ENCODE measurements at places on chromosomes 13 and 19. TPM values are rescaled to one million over a fixed set of nuclear protein-coding genes. Genes with fewer than 3 reads are reported as not detected.

DNA sequence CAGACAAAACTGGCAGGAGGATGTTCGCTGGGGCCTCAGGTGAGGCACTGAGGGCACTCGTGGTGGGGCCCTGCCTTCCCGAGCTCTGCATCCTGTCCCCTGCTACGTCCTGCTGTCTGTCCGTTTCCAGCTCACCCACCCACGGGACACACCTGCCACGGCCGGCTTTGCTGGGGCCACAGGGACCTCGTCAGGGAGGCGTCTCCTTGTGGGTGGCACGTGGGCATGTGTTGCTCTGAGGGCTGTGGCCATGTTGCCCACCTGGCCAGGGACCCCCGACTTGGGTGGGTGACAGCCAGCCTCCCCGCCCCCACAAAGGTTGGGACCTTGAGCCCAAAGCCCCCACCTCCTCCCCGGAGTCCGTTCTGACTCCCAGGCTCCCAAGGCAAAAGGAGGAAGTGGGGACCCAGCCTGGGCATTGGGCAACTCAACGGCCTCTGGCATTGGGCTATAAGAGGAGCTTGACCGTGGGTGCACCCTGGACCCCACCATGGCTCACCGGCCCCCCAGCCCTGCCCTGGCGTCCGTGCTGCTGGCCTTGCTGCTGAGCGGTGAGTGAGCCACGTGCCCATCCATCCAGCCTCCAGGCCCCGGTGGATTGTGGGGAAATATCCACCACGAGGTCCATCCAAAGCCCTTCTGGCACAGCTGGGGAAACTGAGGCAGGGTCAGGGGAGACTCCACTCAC lies at the start of gene PRTN3:
Gene PRTN3, plus strand, starts transcription at position 481 of the 688 bp plus-strand sequence. Its CDS starts 10 bp downstream, at position 491.
- DNase-seq = no peak

- no peak for DNase-seq
Measured at GRCh38 chr19:19453125-19453454, 47.6 kb downstream of the GATAD2A start.

GRCh38 chr13:75771818-75772217 lies 135.7 kb downstream of the LMO7 start:
- DNase-seq = no peak

DNA sequence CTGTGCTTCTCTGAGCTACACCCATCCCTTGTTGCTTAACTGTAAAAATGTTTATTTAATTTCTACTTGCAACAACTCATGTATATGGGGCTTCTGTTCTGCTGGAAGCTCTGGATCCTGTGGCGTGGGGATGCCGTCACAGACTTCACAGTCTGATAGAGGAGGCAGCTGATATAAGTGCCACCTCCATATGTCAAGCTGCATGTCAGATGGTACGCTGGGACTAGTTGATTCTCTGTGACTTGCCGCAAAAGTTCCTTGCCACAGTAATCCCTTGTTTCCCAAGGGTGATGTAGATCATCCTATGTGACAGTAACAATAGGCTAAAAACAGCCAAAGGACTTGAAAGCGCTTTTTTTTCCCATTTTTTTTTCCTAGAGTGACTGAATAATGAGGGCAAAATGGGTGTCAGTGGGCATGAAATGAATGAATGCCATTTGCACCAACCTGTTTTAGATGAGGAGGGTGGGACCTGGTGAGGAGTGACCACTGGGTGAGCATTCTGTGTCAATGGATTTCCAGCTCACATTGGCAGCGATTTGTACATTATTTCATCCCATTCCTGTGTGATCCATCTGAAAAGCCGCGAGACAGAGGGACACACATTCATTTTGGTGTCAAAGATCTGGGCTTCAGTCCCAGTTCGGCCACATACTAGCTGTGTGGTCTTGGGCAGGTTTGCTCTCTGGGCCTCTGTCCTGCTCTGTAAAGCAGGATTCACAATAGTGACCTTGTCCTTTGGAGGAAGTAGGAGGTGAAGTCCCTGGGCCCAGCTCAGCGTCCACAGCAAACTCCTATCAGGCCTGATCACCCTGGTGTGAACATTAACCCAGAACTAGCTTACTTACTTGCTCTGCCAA lies 88.9 kb upstream of the RNF113B start:
- no peak for DNase-seq

DNA sequence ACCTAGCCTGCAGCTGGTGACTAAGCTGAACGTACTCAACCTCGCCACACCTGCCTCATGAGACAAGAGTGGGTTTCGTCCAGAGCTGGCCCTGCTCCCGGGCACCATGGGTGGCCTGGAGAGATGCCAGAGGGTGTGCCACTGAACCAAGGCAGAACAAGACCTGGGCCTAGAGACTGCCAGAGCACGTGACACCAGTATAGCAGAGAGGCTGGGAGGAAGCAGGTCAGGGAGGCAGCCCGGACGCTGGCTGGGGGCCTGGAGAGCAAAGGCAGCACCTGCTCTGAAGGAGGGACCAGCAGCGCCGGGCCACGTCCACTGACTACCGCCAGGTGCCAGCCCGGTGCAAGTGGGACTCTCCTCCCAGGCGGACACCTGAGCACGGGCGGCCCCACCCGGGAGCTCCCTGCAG lies 7.3 kb upstream of the C13orf46 start:
- no peak for DNase-seq

DNA sequence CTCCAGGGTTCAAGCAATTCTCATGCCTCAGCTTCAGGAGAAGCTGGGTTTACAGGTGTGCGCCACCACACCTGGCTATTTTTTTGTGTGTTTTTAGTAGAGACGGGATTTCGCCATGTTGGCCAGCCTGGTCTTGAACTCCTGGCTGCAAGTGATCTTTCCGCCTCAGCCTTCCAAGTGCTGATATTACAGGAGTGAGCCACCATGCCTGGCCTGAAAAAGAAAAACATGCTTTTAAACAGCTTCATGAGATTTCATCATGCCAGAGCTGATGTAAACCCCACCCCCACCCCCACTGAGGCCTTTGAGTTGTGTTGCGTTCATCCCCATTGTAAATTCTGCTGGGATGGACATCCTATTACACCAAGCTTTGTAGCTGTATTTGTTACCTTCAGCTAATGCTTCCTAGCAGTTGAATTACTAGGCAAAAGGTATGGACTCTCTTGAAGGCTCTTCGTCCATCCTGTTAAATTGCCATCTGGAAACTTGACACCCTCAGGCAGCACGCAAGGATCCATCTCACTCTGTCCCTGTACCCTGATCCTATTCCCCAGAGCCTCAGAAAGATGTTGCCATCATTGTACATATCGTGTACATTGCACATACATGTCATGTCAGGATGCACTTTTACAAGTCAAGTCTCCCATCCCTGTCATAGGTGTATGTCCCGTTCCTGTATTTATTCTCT lies 47.3 kb downstream of the NFIX start:
- DNase-seq = no peak

DNA sequence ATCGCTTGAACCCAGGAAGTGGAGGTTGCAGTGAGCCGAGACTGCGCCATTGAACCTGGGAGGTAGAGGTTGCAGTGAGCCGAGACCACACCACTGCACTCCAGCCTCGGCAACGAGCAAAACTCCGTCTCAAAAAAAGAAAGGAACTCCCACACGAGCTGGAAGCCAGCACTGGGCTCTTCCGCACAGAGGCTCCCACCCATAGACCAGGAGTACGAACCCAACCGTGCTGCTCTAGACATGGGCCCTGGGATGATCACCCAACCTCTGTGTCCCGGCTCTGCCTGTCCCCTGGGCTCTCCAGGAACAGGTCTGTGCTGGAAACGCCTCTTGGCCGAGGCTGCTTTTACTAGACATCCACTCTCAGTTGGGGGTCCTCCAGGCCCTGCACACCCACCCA lies 12.0 kb downstream of the DOT1L start:
- DNase-seq = no peak

DNA sequence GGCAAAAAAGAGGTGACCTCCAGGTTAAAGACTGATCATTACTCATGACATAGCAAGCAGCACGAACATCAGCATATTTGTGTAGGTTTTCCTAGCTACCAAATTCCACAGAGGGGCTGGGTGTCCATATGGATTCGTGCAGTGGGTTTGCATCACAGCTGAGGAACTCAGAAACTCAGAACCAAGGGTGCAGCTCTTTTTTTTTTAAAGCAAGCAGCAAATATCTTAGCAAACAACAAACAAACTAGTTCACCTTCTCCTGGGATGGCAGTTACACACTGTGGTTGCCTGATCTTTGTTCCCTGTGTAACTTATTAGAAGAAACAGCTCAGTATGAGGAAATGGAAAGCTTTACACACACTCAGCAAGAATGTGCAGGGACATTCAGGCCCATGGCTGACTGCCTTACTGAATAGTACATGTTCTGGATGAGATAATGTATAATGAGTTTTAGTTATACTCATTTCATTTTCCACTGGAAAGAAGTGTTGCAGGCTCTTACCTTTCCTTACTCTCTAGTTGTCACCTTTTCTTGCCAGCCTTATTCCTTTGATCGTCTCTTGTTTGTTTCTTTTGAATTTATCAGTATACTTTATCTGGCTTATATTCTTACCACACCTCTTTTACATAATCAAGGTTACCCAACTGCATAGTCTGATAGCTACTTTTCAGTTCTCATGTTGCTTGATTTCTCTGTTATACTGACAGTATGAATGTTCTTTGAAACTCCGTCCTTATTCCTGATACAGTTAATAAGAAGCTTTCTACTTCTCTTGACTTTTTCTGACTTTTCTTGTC lies 4.3 kb downstream of the NDFIP2 start:
- DNase-seq = no peak

DNA sequence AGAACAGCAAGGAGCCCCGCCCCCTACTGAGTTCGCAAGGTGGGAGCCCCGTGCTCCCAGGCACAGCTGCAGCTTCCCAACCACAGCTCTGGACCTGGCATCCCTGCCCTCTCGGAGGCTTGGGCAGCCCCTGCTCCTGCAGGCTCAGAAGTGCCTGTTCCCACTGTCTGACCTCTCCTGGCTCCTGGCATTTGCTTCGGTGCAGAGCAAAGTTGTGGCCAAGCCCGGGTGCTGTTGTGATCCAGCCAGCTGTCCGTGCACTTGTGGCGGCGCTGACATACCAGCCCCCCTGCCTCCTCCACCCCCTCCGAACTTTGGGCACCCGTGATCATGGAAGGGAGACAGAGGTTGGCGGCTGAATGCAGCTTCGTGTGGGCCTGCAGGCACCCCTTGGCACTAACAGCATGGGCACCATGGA lies 1386.8 kb downstream of the PCDH9 start:
- DNase-seq = no peak

DNA sequence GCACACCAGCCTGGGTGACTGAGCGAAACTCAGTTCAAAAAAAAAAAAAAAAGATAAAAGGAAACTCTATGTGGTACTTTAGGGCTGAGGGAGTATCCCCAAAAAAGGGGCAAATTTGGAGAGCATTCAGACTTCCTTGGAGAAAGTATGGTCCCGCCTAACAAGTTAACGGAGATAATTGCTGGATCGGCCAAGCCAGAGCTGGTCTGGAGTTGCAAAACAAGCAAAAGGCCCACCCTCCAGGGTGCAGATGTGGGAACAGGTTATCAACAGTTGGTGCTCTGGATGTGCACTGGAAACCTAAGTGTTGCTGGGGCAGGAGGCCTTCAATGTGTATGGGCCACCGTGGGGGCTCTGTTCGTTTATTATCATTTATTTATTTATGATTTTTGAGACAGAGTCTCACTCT lies 2.8 kb downstream of the IQCN start:
- DNase-seq = no peak

- DNase-seq = no peak
Measured at GRCh38 chr13:82116422-82116989, 1765.8 kb downstream of the SLITRK1 start.

- DNase-seq = no peak
Measured at GRCh38 chr13:76942363-76942762, 5.9 kb upstream of the ACOD1 start.

GRCh38 chr13:40394304-40394985 lies 272.0 kb downstream of the FOXO1 start:
- no peak for DNase-seq

DNA sequence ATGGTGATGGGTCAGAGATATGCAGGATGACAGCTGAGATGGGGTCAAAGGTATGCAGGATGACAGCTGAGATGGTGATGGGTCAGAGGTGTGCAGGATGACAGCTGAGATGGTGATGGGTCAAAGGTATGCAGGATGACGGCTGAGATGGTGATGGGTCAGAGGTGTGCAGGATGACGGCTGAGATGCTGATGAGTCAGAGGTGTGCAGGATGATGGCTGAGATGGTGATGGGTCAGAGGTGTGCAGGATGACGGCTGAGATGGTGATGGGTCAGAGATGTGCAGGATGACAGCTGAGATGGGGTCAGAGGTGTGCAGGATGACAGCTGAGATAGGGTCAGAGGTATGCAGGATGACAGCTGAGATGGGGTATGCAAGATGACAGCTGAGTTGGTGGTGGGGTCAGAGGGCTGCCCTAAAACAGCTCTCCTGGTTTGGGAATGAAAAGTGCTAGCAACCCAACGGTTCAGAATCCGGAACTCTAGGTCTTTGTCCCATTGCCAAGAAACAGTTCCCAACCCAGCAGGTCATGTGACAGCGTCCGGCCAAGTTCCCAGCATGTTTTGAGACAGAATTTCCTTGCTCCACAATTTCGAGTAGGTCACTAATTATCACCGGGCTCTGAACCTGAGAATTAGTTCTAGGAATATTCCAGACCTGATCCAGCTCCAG lies 3.2 kb downstream of the SELENOW start:
- no peak for DNase-seq

DNA sequence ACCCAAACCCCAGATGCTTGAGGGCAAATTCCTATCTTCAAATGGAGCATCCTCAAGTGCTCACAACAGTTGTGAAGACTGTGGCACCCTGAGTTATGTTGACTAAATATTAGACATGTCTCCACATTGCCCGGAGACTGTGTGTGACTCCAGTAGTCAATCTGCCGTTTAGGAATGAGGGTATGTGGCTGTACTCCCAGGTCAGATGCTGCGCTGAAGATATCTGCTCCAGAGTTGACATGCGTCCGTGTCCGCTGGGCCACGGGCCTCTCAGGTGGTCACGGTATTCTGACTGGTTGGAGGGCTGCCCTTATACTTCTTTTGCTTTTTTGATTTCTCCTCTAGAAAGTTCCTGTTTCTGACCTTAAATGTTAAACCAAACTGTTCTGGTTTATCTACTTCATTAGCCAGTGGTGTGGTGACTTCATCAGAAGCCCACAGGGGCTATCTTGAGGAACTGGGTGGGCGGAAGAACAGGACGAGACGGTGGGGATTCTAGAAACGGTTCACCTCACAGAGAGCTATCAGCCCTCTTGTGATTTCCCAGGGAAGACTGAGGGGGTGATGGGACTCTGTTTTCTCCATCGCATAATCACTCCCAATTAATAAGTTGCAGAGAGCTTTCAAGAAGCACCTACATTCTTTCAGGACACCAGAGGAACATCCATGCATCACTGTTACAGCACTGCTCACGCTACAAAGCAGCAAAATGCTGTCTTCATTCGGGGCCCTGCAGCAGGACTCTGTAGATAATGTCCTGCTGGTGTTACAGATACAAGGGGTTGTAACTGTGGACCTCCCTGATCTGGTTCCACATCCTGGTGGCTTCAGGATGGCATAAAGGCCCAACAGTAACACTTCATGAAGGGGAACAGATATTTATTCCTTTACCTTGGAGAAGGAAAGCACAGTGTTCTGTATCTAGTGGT lies 1.3 kb upstream of the LCP1 start:
- no peak for DNase-seq

CFD gene
- 2.5 TPM for polyA plus RNA-seq

PLPPR3 gene
- polyA plus RNA-seq = 1.6 TPM

MUC16 gene
- polyA plus RNA-seq = not detected

ZNF724 gene
- polyA plus RNA-seq = 0.57 TPM

RAB3D gene
- 25.0 TPM for polyA plus RNA-seq

SWSAP1 gene
- polyA plus RNA-seq = 3.0 TPM

ZNF358 gene
- 49.3 TPM for polyA plus RNA-seq
